Activated CD4-positive, alpha-beta T cell treated with anti-CD3 and anti-CD28 coated beads, Interleukin-2, amount 50 U/mL, for 4 hours (primary cell): ENCODE measurements at places on chromosomes 3 and 15.

- DNase-seq: no peak
Observed at GRCh38 chr15:35874260-35874905, 328.4 kb upstream of the DPH6 start.

- no peak for DNase-seq
Observed at GRCh38 chr15:88769161-88769971, 33.9 kb upstream of the ACAN start.

DNA sequence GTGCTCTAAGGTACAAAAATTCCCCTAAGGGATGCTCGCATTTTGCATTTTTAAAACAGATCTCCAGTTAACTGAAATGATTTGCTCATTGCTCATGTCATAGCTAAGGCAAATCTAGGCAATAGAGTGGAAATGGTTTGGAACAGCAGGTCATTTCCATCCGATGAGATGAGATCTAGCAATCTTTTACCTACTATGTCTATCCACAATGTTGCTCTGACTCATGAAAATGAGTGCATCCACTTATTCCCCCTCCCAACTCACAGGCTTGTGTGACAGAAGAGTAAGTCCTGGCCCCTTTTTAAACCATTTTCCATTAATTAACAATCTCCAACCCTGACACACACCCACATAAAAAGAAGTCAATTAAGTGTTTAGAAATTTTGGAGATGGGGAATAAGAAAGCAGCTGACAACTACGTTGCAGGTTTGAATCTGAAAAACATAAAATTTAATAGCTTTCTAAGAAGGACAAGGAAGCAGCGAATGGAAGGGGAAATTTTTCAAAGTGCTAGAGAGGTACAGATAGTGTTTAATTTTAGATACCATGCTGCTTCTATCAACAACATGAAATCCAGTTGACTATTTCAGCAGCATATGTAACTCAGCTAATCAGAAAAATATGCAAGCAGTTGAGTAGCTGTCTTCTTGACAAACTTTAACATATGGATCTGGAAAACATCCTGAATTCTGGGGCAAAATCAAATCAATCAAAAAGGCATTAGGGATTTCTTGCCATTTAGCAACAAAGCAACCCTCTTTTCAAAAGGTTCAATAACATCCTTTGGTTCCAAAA is 112.0 kb downstream of the TMCO5A start:
- no peak for DNase-seq

DNA sequence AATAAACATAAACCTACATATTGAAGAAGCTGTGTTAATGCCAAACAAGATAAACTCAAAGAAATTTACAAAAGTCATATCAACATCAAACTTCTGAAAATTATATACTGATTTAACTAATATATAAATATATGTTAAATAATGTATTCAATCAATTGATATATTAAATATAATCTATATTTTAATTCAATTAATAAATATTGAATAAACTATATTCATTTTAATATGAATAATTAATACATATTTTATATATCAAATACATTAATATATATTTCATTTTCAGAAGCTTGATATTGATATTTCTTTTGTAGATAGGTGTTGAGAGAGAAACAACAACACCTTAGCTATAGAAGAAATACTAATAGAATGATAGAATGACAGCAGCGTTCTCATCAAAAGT is 768.1 kb downstream of the MECOM start:
- no peak for DNase-seq

DNA sequence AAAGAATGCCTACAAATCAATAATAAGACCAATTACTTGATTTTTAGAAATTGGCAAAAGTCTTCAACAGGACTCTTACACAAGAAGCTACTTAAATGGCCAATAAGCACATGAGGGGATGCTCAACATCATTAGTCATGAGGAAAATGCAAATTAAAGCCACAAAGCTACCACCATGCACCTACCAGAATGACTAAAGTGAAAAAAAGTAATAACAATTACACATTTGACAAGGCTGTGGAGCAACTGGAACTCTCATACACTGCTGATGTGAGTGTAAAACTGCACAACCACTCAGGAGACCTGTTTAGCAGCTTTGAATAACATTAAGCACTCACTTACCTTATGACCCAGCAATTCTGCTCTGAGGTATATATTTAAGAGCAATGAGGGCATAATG is 68.4 kb downstream of the PPCDC start:
- DNase-seq: no peak
